ENCODE measurements at places on chromosomes 5 and 9. TPM values are rescaled to one million over a fixed set of nuclear protein-coding genes. Genes with fewer than 3 reads are reported as not detected.
A peak's percentile ranks its signal among the peaks of the same experiment; 100 is the strongest.

DNA sequence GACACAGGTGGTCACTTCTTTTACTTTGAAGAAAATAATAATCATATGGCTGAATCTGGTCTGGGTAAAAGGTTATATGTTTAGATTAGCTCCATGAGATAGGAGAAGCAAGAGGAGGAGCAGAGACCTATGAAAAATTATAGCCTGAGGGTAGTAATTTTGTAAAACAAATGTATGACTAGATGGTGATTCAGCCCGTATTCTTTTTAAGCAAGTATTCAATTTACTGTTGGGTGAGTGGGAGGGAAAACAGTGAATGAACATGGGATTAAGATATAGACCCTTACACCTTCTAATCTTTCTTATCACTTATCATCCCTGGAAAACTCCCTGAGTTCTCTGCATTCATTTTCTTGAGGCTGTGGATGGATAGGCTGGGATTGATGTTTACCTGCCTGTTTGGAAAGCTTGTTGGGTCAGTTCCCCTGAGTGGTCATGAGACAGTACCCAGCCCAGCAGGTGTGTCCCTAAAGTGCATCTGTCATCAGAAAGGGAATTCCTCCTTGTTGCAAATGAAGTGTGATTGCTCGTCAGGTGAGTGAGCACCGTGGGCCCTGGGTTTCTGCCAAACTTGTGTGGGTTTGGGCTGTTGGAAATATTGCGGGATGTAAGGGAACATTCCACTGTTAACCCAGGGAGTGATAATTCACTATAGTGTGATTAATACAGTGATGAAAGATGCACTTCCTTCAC lies 101.2 kb upstream of the GDNF start:
- DNase-seq: no peak

GRCh38 chr5:148826053-148826738 lies at the start of gene ADRB2:
Gene ADRB2 (plus strand): TSS chr5:148826611. CDS start chr5:148826832, 221 bp downstream.
- DNase-seq: peak; percentile 92

GRCh38 chr9:108973895-108974294 lies 39.4 kb downstream of the CTNNAL1 start:
- DNase-seq: no peak

Gene PCDHB15
- total RNA-seq: not detected

Gene CDHR2
- total RNA-seq: 0.23 TPM

Gene CDH18
- total RNA-seq: not detected

DNA sequence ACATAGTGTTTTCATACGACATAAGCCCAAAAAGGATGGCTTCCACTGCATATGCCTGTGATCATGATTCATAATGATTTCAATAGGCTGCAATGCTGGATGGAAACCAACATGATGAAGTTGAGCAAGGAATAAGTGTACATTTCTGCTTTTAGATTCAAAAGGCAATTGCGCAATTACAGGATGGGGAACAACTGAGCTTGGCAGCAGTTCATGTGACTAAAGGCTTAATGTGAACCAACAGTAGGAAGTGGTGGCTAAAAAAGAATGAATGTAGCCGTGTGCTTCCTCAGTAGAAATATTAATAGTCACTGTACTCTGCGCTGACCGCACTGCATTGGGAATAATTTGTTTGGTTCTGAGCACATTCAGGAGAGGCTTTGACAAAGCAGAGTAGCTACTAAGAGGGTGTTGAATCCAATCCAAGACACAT lies 51.2 kb downstream of the SLC1A3 start:
- DNase-seq: no peak

DNA sequence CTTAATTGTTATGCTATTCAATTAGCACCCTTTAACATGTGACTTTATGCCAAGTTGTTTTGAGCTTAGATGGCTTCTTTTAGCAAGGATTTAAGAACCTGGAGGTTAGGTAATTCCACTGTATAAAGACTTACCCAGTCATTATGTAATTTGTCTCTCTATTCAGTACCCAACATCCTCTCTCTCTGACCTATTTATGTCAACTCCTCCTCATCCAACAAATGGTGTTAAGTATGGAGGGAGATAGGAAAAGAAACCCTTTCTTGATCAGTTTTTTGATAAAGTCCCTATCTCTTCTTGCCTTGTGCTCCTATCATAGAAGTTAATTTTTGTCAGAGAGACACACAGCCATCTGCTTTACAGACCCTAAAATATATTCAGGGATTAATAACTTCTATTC lies 181.2 kb upstream of the GPR151 start:
- DNase-seq: no peak

DNA sequence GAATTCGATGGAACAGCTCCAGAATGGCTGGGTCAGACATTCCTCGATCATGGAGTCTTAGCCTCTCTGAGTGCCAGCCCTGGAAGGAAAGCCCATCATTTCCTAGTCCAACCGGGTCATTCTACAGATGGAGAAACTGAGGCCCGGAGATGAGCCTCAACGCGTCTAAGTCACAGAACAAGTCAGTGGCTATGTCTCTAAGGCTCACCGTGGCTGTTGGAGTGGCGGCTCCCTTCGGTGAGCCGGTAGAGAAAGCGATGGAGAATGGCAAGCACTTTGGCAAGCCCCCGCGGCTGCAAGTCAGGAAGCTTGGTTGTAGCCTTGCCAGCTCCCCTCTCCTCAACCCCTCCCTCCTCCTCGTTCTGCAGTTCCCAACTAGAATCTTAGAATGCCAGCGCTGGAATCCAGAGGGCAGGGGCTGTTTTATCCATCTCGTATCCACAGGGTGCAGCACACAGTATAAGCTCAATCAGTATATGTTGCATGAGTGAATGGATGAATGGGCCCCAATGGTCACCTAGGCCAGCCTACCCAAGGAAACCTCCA lies 438 bp upstream of the ARSI start:
- DNase-seq: no peak

- no peak for DNase-seq
These were observed 30.2 kb downstream of the AFAP1L1 start for GRCh38 chr5:149301744-149302380.

- peak; percentile 62 for DNase-seq
These were observed 78.4 kb downstream of the TMEM161B start for GRCh38 chr5:88190106-88190834.

DNA sequence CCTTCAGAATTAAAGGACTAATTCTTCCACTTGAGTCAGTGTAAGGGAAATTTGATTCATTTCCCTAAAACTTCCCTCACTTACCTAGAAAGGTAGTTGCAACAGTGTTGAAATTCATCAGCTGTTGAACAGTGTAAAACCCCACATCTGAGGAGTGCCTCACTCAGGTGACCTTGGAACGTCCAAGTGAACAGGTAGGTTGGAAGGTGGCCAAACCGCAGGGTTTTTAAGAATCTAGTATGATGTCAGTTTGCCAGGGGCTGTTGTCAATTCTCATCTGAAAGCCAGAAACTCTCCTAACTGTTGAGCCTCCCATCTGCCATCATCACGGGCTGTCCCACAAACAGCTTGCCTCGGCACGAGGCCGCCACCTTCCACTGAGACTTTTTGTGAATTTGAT lies 105.7 kb downstream of the TMEM174 start:
- no peak for DNase-seq

- DNase-seq: no peak
These were observed 127.4 kb downstream of the COL23A1 start for GRCh38 chr5:178462816-178463215.

Gene MATR3
- total RNA-seq: 181 TPM

GRCh38 chr5:109645707-109646192 lies 44.0 kb upstream of the MAN2A1 start:
- DNase-seq: no peak

GRCh38 chr5:43168175-43168574 lies 23.9 kb upstream of the NIM1K start:
- DNase-seq: no peak

DNA sequence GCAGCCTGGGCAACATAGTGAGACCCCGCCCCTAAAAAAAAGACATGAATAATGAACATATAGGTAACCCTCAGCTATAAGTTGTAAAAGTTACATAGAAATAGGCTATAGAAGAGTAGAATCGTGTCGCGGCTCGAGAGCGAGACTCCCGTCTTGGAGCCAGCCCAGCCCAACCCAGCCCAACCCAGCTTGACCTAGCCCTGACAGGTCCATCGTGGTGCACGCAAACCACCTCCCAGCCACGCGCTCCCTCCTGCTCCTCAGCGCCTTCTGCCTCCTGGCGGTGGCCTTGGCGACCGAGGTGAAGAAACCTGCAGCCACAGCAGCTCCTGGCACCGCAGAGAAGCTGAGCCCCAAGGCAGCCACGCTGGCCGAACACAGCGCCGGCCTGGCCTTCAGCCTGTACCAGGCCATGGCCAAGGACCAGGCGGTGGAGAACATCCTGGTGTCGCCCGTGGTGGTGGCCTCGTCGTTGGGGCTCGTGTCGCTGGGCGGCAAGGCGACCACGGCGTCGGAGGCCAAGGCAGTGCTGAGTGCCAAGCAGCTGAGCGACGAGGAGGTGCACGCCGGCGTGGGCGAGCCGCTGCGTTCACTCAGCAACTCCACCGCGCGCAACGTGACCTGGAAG lies 10.8 kb downstream of the KIF24 start:
- DNase-seq: no peak

GRCh38 chr5:10479154-10479721 lies 37.6 kb downstream of the ROPN1L start:
- DNase-seq: no peak

DNA sequence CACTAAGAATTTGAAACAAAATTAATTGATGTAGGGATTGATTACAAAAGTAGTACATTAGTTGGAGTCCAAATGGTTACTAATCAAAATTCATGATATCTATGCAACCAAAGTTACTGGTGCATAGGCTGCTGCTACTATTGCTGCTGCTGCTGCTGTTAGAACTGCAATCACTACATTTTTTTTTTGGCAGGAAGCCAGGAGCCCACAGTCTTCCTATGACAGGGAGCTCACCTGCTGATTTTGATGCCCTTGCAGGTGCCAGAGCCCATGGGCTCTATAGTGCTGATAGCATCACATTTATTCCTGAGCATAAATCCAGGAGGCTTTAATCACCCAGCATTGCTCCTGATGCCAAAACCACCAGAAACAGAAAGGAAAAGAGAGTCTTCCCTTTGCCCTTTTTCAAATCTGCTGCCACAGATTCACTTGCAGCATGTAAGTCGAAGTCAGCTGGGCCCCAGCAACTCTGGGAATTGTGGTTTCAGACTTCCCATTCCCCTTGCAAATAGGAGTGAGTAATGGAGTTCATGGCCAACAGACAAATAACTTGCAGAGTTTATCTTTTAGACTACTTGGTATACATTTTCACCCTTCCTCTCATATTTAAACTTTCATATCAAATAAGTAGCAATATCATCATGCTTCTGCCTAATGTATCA lies 17.6 kb downstream of the SLCO6A1 start:
- no peak for DNase-seq

GRCh38 chr9:107755246-107755645 lies 265.7 kb upstream of the KLF4 start:
- no peak for DNase-seq

DNA sequence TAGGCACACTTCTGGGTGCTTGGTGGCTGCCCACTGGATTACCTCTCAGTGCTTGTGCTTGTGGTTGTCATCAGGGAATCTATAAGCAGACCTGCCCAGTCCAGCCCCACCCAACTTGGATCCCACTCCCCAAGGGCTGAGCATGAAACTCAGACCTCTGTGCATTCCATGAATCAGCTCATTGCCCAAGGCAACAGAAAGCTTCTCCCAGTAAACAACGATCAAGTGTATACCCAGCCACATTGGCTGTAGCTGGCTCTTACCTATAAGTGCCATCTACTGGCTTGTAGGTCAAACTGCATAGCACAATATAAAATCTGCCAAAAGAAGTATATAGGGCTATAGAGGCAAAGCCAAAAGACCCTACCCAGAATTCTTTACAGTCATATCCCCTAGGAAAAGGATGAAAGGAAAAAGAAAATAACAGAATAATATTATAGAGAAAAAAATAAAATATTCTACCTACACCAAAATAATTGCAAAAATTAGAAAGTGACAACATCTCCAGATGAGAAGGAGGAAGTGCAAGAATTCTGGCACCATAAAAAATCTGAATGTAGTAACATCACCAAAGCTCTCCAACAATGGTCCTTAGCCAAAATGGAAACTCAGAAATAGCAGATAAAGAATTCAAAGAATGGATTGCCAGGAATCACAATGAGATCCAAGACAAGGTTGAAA lies 321.0 kb upstream of the TRPC7 start:
- no peak for DNase-seq

Gene SEMA6A
- not detected for total RNA-seq

DNA sequence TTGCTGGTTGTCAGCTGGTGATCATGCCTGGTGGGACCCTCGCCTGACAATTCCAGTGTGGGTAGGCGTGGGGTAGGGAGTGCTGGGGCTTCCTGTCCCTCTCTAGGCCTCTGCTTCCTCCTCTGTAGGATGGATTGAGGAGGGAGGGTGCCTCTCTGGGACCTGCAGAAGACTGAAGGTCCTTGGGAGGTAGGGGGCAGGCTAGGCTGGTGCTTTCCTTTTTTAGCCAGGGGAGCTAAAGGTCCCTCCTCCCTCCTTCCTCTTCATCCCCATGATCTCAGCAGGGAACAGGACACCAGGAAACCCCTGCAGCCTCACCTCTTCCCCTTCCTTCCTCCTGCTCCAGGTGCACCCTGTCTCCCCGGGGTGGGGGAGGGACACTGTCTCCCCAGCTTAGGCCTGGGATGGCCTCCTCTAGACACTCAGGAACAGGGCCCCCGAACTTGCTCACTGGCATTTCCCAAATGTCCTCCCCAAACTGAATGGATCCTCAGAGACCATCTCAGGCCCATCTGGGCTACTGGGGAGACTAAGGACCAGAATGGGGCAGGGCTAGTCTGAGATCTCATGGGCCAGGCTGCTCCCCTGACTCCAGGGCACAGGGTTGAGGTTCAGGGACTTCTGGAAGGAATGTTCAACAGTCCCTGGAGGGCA lies 8.4 kb downstream of the SH2D3C start:
- no peak for DNase-seq

- no peak for DNase-seq
These were observed 26.6 kb downstream of the PHF2 start for GRCh38 chr9:93603011-93603410.

DNA sequence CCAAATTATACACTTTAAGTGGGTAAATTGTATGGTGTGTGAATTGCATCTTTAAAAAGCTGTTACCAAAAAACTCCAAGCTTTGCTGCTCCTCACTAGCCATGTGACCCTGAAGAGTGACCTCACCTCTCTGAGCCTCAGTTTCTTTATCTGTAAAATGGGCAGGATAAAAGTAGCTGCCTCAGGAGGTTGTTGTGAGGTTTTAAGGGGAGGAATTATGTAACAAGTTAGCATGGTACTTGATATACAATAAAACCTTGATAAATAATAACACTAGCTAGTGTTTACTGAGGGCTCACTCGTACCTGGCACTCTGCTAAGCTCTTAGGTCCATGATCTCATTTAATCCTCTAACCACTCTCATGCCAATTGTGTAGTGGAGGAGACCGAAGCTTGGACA lies 19.0 kb upstream of the PHF19 start:
- DNase-seq: no peak

GRCh38 chr9:35056571-35057270 lies 15.7 kb downstream of the VCP start:
- no peak for DNase-seq

Gene F2RL2
- total RNA-seq: not detected

GRCh38 chr5:122693963-122694362 lies 80.9 kb upstream of the SNX2 start:
- DNase-seq: no peak
